ENCODE measurements at places on chromosomes 6 and 20.

DNA sequence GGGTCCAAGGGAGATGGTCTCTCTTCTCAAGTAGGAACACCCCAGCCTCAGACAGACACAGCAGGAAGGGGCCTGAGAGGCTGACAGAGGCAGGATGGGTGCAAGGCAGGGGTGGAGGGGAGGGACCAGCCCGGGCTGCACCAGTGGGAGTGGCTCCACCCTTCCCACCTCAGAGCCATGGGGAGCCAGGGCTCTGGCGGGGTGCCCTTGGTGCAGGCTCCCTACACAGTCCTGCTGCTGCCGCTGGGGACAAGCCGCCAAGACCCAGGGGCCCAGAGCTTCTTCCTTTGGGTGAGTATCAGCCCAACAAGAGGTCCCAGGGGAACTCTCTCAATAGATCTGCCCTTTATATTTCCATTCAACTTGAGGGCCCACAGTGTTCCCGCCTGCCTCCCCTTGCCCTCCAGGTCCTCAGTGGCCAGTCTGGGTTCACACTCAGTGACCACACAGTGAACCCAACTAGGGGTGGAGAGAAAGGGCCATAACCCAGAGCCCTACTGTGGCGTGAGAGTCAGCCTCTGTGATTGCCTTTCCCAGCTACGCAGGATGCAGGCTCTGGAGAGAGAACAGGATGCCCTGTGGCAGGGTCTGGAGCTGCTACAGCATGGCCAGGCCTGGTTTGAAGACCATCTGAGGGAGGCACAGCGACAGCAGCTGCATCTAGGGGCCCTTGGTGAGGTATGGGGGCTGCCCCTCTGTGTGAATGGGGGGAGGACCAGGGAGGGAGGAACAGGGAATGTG is 592 bp downstream of the SAPCD1 start:
- no peak for DNase-seq

GRCh38 chr20:45058168-45058850 is 42.6 kb downstream of the KCNS1 start:
- DNase-seq, result no peak

GRCh38 chr6:37558646-37559045 is 59.0 kb upstream of the CCDC167 start:
- DNase-seq, result no peak

DNA sequence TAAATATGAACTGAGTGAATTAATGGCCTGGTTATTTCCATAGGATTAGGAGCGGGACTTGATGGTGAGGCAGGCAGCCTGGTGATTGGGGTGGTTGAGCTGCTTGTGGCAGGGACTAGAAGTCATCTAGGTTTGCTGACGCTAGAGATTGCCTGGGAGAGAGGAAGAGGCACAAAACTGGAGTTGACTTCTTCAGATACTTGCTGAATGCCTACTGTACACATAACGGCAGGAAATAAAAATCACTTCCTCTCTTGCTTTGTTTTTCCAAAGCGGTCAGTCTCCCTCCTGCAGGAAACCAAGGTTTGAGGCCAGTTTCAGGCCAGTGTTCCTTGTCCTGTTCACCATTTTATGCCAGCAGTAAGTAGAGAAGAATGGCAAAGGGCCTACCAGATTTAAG is 36.7 kb upstream of the MYLIP start:
- DNase-seq, result no peak

- no peak for DNase-seq
Observed at GRCh38 chr20:709423-709822, 33.8 kb upstream of the SCRT2 start.

DNA sequence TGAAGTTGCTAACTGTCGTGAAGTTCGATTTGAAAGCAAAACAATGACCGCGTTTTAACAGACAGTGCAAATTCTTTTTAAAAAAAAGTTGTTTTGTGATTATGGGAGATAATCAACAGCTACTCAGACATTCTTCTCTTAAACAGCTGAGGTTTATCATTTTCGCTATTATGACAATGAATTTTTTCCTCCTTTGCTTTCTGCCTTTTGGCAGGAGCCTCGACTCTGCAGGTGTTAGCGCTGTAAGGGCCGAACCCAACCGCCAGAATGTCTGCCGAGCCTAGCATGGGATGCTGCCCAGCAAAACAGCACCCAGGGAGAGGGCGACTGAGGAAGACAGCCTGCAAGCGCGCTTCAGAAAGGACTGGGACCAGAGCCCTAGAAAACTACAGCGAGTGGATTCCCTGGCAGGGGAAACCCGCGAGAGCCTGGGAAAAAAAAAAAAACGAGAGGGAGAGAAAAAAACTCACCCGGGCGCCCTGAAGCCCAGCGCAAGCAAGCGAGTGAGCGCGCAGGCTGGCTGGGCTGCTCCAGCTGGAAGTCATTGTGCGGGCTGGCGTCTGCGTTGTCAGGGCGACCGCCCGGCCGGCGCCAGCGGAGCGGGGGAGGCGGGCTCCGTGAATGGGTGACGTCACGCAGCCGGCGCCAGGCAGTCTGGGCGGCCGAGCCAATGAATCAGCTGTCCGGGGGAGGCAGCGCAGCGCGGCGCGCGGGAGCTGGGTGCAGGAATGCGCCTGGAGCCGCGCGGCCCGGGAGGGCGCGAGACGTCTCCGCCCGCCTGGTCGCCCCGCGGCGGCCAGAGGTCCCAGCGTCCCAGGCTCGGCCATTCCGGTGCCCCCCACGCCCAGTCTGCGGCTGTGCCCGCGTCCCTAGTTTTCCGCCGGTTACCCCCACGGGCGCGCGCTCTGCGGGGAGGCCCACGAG is 32.7 kb upstream of the ID4 start:
- peak; percentile 10 for DNase-seq

DNA sequence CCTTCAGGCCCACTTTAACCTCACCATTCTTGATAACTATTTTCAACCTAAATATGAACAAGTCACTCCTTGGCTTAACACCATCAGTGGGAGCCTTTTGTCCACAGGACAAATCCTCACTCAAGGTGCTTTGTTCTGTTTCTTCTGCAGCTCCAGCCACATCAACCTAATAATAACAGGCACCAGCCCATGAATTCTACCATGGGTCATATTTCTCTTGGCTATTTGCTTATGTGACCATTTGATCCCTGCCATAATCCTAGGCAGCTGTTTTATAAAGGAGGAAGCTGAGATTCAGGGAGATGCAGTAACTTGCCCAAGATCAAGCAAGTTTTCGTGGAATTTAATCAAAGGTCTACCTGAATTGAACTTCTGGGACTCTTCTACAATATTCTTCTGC is 561.3 kb downstream of the DHX35 start:
- no peak for DNase-seq
